ENCODE measurements at places on chromosomes 12 and 14. TPM values are rescaled to one million over a fixed set of nuclear protein-coding genes. Genes with fewer than 3 reads are reported as not detected.

LRP1-AS gene
- total RNA-seq, result not detected

PTPRQ gene
- total RNA-seq, result 0.52 TPM

GRCh38 chr12:94749890-94750289, 99.5 kb upstream of the TMCC3 start:
- no peak for DNase-seq

KRT6A gene
- total RNA-seq, result not detected

- no peak for DNase-seq
Observed at GRCh38 chr12:65609359-65609771, 214.9 kb upstream of the HMGA2 start.

HNF1A gene
- total RNA-seq, result 11.9 TPM

LHX5 gene
- total RNA-seq, result not detected

DNA sequence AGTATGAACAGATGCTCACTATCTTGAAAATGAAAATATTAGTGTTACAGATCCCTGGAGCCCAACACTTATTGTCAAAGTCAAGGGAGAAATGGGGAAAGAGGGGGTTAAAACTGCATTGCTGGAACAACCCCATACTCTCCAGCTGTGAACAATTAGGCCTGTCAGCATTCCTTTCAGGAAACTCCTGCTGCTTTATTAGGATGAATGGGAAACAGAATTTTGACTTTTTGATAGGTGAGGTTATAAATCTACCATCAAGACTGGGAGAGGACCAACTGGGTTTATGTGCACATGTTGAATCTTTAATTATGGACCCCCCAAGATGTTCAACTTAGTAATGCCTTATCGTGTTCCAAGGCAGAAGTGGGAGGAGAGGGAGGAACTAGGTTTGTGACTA, 85.0 kb downstream of the TMTC1 start:
- DNase-seq, result no peak

GRCh38 chr14:88225721-88226120, 97.3 kb downstream of the KCNK10 start:
- no peak for DNase-seq

- DNase-seq, result no peak
Observed at GRCh38 chr14:63406333-63406732, 87.6 kb upstream of the GPHB5 start.

DNA sequence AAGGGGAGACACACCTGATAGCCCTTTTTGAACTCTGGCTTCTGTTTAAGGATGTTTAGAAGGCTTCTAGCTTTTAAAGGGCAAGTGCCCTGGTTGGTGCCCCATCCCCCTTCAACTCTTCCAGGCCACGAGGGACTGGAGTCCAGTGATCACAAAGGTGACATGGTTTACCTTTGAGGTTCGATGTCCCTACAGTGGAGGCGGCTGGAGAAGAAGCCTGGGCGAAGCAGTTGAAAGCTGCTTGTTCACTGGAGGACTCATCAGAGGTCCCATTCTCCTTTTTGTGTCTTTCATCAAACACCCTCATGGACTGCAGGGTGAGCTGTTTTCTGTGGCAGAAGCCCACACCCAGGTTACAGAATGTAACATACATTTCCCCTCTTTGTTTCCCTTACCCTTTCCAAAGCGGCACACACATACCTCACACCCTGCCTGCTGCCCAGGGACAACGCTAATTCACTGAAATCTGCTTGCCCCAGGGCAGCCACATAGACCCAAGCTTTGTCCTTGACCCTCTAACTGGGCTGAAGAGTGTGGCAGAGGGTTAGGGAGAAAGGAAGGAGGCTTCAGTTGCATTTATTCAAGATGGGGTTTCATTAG, 7.7 kb downstream of the TBX3 start:
- no peak for DNase-seq

CORO1C gene
- total RNA-seq, result 27.4 TPM

DNA sequence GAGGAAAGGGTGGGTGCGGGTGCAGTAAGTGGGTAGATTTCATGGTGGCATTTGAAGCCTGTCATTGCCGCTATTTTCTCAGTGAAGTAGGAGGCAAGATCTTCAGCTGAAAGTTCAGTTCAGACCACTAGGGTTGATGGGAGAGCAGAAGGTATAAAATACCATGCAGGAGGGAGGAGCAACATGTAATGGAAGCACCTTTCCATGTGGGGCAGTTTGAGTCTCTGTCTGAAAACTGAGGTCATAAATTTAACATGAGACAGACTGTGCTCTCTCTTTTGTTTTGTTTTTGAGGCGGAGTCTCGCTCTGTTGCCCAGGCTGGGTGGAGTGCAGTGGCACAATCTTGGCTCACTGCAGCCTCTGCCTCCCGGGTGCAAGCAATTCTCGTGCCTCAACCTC, 22.7 kb downstream of the LRRC74A start:
- DNase-seq, result no peak

- no peak for DNase-seq
Observed at GRCh38 chr12:43835264-43835655, 621 bp upstream of the TMEM117 start.

DNA sequence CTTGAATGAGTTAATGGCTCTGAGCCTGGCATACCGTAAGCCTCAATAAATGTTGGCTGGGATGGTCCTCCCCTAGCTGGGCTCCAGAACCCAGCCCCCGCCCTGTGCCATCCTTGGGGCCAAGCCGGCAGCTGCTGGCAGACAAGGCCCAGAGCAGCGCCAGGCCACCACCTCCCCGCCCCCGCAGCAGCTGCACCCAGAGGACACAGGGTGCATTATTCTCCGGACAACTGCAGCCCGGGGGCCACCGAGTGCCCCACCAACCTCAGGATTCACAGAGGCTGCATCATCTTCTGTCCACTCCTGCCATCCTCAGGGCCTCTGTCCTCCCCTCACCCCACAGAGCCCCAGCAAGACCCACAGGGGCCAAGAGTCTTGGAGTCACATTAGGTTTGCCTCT, 92.7 kb downstream of the NCOR2 start:
- DNase-seq, result no peak

Data from body of pancreas (tissue), 4 donors.